ENCODE measurements at places on chromosomes 1 and 21.

GRCh38 chr1:74245168-74245772 is 10.1 kb downstream of the TNNI3K start:
- no peak for DNase-seq

DNA sequence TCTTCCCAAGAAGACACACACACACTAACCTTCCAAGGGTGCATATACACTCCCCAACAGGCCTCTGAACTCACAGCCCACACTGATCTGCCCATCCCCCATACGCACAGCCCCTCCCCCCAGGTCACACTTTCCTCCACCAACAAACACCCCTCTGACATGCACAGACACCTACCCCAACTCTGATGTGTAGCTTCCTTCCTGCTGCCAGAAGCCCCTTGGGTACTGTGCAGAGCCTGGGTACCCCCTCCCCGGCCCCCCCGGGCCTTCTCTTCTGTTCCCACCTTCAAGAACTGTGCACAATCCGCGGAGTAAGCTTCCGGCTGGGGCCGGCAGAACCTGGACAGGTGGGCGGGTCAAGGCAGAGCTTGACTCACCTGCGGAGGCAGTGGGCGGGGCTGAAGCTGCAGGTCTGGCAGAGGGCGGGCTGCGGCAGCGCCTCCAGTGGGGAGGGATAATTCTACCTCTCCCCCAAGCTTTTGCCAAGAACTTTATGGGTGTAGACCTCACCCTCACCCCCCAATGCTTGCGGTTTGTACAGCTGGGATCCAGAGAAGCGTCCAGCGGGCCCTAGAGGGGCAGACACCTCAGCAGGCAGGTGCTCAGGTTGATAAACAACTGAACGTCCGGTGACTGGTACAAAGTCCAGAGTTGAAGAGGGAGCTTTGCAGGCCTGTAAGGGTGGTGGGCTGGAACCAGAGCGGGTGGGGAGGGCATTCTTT is at the start of gene C1orf210:
TSS of gene C1orf210 (minus strand) at position 313 of the 722 bp plus-strand sequence. CDS start 2,311 bp downstream, outside the sequence.
- no peak for DNase-seq

GRCh38 chr1:68010090-68010489 is 40.3 kb downstream of the DIRAS3 start:
- no peak for DNase-seq

- DNase-seq = no peak
Observed at GRCh38 chr1:8412183-8412831, 94.4 kb downstream of the SLC45A1 start.

DNA sequence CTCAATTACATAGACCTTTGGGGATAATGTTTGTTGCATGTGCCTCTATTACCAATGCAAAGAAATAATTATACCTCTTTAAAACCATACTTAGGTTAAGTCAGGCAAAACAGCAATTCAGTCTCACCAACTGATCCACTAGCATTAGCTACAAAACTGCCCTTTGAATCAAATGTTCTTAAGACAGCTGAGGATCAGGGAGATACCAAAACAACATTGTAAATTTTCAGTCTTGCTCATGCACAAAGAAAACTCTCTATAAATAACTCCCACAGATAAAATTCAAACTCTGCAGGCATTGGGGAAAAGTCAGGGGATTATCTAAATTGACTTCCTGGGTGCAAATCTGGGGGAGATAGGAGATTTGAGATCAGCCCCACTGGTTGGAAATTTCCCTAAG is 100.9 kb upstream of the DPT start:
- no peak for DNase-seq

DNA sequence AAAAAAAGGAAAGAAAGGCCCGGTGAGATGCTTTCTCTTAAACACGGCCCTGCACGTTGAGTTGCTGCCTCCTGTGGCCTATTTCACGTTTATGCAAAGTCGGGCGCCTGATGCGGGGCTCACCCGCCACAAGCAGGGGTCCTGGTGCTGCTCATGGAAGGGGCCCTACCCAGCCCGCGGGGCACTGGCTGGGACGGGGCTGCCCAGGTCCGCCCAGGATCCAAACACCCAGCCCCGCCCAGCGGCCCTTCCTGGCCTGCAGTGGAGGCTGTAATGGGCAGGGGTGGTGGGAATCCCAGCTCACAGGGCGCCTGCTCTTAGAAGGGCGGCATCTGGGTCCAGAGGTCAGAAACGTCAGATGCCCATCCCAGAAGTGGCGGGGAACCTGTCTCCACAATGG is 1.6 kb downstream of the COL6A2 start:
- DNase-seq = no peak

DNA sequence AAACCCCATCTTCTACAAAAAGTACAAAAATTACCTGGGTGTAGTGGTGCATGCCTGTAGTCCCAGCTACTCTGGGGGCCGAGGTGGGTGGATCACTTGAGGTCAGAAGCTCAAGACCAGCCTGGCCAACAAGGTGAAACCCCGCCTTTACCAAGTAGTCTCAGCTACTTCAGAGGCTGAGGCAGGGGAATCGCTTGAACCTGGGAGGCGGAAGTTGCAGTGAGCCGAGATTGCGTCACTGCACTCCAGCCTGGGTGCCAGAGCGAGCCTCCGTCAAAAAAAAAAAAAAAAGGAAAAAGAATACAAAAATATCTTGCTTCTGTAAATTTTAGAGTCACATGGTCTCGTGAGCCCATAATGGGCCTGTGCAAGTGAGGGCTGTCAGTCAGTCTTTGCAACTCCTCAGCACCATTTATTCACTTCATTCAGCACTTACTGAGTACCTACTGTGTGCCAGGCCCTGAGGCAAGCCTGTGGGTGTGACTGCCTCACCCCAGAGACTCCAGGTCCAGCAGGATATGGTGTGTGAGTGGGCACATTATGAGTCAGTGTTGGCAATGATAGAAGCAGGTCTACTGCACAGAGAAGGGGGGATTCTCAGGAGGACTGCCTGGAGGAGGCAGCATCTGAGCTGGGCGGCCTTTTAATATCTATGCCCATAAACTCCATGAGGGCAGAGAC is 46.8 kb upstream of the TARDBP start:
- DNase-seq = peak; percentile 24

GRCh38 chr1:147214842-147215539 is 10.1 kb downstream of the FMO5 start:
- no peak for DNase-seq

GRCh38 chr1:211783897-211784296 is 46.7 kb downstream of the LPGAT1 start:
- no peak for DNase-seq

DNA sequence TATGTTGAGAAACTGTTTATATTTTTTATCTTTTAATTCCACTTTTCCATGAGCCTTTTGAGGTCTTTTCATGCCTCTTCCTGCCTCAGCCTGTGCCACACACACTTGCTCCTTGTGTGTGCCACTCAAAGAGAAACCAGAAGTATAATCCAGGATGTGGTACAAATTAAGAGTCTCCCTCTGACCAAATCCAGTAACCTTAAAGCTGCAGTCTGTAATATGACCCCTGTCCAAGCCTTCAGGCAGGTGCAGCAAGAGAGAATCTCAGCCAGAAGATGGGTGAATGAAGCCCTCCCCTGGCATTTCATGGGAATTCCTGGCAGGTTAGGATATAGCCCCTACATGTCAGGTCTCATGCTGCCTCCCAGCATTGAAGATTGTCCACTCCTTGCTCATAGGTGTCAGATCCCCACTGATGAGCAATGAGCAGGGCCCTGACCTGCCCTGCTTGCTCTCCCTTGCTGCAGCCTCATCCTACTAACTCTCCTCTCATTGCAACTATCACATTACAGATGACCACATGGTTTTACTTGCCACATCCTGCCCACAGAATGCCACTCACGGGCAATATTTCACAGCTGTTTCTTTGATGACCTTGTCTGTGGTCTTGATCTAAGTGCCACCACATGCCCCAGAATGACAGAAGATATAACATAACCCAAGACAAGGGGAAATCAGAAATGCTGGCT is 169.3 kb downstream of the SEC16B start:
- no peak for DNase-seq

Measured in activated CD4-positive, alpha-beta T cell treated with anti-CD3 and anti-CD28 coated beads, Interleukin-2, amount 50 U/mL, for 48 hours (primary cell).